ENCODE measurements at places on chromosomes 5 and 9.

- DNase-seq, result no peak
Observed at GRCh38 chr5:137016783-137017324, 482.3 kb downstream of the SPOCK1 start.

GRCh38 chr5:131649161-131649560 lies 14.1 kb upstream of the RAPGEF6 start:
- DNase-seq, result no peak

- no peak for DNase-seq
Observed at GRCh38 chr5:180381428-180381827, 28.3 kb upstream of the GFPT2 start.

DNA sequence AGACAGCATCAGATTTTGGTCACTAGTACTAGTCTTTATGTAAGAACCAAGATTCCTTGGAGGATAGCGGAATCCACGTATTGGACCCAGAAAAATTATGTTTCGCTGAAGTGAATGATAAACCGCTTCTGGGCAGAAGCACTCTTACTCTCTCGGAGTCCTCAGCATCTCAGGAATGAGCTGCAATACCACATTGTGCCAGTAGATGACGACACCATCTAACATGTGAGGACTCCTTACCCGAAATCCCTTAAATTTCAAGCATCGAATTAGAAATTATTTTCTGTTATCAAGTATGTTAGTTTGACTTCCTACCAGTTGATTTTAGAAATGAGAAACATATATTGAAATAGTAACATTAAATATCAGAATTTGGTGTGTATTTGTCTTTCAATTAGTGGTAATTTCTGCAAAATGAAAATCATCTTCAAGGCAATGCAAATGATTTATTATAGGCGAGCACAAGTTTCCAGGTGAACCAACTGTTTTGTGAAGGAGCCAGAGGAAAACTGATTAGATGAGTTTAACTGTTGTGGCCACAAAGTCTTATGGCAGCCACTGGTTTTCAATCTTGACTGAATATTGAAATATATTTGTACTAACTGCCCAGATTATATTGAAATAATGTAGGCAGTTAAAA lies 66.0 kb upstream of the CAMK4 start:
- peak; percentile 92 for DNase-seq

Data from inflammatory macrophage treated with lipopolysaccharide for 1 hour (primary cell).